ENCODE measurements at places on chromosomes 1 and 21. TPM values are rescaled to one million over a fixed set of nuclear protein-coding genes. Genes with fewer than 3 reads are reported as not detected.

- DNase-seq: no peak
Observed at GRCh38 chr1:91913018-91913417, 27.1 kb upstream of the TGFBR3 start.

DNA sequence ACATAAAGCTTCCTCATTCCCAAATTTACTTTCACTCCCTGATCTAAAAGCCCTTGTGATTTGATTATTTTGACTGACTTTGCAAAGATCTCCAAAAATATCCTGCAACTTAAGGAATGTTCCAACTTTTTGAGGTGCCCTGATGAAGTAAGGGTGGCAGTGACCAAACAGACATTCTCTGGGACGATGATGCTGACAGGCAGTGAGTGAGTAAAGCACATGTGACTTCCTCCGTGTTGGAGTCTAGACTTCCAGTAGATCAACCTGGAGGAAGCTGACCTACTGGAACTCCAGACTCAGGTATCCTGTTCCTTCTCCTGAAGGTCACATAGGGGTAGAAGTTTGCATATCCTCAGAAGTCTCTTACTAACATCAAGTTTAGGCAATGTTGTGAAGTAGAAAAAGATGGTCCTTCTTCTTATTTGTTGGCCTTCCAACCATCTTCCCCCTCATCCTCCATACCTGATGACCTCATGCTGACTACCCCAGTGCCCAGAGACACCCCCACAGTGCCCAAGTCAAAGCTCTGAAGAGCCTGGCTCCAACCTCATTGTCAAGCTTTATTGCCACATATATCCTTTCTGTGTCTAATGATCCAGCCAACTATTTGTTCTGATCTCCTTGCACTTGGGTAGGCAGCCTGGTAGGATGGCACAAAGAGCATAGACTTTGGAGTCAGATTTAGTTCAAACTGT lies 16.0 kb downstream of the TNFSF4 start:
- DNase-seq: no peak

DNA sequence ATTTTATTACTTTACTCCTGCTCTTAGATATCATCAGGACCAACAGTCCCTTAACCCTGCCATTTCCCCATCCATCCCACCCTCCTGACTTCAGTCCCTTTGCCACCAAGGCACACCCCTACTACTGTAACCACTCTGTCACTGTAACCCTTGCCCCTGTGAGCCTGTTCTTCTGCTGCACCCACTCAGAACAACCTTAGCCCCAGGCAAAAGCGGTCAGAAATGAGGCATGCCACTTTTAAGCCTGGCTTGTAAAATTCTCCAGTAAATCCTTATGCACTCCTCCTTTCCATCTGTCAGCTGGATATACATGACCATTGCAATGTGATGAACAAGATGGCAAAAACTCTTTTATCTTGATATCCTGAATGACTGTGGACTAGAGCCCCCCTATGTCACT lies 555.0 kb upstream of the PLXNA2 start:
- no peak for DNase-seq

DNA sequence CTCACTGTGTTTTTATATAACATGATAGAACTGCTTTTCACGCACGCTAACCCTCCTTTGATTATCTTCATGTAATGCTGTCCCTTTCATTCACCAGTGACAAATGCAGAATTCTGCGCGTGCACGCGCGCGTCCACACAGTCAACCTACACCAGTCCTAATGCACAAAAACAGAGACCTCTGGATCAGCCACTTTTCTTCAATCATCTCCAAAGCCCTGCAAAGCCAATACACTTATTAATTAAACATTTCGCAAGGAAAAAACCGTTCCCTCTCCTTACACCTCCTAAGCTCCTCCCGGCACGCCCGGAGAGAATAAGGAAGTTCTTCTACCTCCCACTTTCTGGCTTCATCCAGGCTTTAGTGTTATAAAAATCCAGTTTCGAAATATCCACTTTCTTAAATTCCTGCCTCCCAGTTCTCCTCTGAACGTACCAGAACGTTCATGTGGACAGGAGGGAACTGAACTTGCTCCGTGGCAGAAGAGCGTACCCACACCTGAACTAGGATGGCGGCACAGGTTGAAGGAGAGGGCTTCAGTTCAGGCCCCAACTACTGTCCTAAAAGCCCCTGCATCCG lies 4.6 kb downstream of the LMX1A start:
- DNase-seq: no peak

DNA sequence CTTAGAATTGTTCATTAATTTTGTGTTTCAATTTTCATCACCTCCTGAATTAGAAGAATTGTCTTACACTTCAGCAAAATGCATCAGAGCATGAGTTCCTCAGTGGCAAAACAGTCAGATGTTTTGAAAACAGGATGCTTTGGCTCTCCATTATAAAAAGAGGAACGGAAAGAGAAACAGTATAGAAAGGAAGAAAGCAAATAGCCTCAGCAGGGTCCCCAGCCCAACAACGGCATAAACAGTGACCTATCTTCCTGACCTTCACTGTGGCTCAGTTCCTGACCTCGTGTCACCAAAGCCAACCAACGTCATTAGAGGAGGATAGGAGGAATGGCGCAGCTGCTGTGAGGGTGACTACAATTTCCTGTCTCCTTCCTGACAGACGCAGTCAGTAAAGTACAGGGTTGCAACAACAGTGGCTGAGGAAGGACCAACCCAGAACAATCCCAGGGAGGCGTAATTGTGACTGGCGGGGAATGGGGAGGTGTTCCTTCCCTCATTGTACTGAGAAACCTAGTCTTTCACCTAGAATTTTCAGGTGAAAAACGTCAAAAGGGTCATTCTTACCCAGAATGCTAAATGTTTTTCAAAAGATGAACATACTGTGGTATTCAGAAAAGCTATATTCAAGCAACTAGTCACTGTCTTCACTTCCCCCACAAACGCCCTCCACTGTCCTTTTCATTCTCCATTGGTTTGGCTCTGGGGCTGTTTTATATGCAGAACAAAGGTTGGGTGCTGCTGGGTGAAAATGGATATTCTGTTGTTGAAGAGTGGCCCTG lies 197.9 kb upstream of the SGIP1 start:
- peak; percentile 95 for DNase-seq

Gene DEPDC1
- not detected for total RNA-seq
